ENCODE measurements at places on chromosomes 12 and 14.
A peak's percentile ranks its signal among the peaks of the same experiment; 100 is the strongest.

- DNase-seq, result no peak
Observed at GRCh38 chr14:47278233-47278842, 397.1 kb downstream of the MDGA2 start.

DNA sequence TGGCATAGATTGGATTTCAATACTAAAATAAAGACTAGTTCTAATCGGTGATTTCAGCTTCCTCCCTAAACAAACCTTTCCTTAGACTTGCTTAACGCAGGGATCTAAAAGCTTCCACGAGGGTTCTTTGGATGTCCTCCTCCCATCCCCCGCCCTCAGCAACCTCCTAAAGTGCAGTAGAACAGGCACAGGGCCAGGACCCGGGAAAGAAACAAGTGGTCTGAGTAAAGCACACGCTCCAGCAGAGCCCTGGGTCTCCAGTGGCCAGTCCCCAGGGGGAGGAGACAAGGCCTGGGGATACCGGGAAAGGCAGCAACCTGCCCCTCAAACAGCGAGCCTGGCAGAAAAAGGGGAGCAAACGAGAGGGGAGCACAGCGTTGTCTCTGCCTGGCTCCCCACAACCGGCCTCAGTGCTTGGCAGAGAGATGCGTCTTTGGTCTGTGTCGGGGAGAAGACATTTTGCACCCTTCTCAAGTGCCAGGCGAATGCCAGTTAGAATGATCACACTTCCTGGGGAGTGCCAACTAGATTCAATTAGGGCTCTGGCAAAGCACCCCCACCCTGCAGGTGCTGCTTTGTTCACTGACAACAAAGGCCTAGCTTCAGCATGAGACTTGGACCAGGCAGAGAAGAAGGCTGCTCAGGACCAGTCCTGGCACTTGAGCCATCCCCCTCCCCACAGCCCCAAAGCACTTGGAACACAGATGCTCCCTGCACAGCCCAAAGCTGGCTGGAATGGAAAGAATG is 17.1 kb upstream of the SLC6A12 start:
- no peak for DNase-seq

DNA sequence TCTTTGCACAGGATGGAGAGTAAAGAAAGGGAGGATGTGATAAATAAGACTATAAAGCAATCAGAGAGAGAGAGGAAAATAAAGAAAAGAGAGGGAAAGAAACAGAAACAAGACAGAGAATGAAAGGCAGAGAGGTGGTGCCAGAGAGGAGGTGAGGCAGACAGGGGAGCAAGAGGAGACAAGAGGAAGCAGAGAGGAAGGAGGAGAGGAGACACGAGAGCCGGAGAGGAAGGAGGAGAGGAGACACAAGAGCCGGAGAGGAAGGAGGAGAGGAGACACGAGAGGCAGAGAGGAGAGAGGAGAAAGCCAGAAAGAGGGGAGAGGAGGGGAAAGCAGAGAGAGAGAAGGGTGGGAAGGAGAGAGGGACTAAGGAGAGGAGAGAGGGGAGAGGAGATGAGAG is 125.2 kb downstream of the PAPOLA start:
- DNase-seq, result no peak

GRCh38 chr12:15525441-15525840 is 203.1 kb downstream of the PTPRO start:
- DNase-seq, result no peak

DNA sequence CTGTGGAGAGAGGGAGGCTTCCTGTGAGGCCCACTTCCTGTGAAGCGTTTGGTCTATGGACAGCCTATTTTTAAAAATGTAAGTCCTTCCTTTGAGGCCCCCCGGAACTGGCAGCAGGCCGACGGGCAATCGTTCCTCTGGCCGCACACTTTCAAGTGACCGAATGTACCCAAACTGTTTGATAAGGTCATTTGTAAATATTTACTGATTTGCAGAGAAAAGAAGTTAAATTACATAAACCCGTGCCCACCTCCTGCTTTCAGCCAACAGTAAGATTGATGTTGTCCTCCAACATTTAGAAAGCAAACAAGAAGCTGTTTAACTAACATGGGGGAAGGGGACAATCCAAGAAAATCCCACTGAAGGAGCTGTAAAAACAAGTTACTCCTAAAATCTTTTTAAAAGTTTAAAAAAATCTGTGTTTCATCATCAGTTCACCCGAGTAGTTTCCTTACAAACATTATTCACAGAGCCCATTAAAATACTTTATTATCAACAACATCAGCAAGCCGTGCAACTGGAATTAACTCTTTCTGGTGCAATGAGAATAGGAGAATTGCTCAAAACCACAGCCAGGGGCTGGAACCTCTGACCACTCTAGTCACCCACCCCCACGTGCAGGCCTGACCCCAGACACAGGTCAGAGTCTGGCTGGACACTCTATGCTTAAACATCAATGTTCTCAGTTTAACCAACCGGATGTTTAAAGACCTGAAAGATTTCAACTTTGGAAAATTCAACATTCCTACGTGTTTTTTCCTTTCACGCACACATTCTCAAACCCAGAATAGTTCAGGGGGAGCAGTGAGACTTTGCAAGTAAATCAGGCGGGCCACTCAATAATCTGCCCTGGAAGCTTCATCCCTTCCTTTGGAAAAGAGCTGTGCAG is 65.3 kb downstream of the FOXN3 start:
- no peak for DNase-seq

DNA sequence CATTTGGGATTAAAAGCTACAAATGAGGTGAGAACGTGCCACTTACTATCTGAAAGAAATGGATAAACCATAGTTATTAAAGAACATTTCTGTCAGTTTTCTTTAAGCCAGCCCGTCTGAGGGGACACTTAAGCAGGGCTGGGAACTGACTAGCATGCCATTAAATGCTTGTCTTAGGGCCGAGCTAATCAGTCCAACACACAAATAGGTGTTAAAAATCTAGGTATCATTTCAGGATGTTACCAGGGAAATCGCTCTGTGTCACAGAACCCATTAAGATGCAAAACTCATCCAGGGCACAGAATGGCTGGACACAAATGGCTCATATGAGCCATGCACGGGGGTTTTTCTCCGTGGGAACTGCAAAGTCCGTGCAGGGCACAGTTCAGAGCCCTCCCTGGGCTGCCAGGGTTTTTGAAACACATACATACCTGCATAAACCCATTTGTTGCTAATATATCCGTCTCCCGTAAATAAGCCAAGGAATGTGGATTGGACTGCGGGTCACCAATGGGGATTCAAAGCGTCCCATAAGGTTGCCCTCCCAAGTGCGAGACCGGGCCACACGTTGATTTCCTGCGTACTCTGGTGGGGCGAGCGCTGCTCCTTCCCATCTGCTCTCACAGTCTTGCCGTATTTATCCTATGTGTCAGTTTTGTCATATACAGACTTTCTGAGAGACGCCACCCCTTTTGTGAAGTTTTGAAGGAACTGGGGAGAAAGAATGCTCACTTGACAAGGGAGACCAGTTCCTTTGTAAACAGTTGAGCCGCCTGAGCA is 5.4 kb upstream of the GSC start:
- DNase-seq, result peak; percentile 22

GRCh38 chr12:10147714-10148403 is 17.9 kb upstream of the CLEC7A start:
- DNase-seq, result no peak

- no peak for DNase-seq
Observed at GRCh38 chr12:19025582-19025981, 104.0 kb upstream of the PLEKHA5 start.

- peak; percentile 41 for DNase-seq
Observed at GRCh38 chr14:36238666-36239363, 62.3 kb upstream of the PTCSC3 start.

- no peak for DNase-seq
Observed at GRCh38 chr14:104135121-104135903, 3.1 kb upstream of the KIF26A start.

DNA sequence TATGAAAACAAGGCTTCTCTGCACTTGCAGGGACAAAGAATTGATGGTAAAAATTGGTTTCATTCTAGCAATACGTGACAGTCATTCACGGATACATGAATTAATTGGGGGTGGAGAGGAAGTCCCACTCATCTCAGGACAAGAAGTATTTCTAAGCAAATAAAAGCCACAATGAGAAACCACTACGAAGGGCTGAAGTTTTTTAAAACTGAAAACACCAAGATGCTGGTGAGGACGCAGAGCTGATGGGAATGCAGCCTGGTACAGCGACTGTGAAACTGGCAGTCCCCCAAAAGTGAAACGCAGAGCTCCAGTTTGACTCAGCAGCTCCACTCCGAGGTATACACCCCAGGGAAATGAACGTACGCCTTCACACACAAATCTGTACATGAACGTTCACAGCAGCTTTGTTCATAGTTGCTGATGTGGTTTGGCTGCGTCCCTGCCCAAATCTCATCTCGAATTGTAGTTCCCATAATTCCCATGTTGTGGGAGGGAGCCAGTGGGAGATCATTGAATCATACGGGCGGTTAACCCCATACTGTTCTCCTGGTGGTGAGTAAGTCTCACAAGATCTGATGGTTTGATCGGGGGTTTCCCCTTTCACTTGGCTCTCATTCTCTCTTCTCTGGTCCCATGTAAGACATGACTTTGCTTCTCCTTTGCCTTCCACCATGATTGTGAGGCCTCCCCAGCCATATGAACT is 89.0 kb downstream of the SCARB1 start:
- DNase-seq, result peak; percentile 65

GRCh38 chr12:51869496-51869865 is 18.4 kb upstream of the ANKRD33 start:
- no peak for DNase-seq

DNA sequence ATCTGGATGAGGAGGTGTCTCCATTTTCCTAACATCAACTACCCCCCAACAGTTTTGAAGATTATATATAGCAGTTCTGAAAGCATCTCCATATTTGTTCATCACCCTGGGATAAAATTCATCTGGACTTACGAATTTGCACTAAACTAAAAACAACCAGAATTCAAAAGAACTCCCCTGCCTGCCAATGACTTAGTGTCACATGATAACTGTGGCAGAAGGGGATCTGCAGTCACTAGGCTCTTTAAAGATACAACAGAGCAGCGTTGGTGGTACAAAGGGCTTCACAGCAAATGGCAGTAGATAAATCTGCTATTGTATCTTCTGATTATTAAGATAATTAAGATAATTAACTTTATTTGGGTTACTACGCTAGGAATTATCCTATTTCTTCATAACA is 30.1 kb downstream of the GPR135 start:
- DNase-seq, result no peak

DNA sequence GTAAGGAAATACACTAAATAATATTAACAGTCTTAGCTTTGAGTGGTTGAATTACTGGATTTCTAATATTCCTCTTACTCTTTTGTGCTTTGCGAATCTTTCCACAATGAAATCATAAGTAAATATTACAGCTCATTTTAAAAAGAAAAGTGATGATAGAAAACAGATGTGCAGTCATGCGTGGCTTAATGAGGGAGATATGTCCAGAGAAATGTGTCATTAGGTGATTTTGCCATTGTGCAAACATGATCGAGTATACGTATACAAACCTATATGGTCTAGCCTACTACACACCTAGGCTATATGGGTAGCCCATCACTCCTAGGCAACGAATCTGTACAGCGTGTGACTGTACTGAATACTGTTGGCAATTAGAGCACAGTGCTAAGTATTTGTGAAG is 59.3 kb downstream of the SLC15A5 start:
- DNase-seq, result no peak

GRCh38 chr12:24081092-24081529 is 131.6 kb upstream of the SOX5 start:
- DNase-seq, result no peak

- DNase-seq, result no peak
Observed at GRCh38 chr14:100289916-100290606, 16.2 kb downstream of the SLC25A29 start.

GRCh38 chr12:94100990-94101737 is 47.2 kb upstream of the PLXNC1 start:
- peak; percentile 74 for DNase-seq

GRCh38 chr12:124588751-124589267 is 21.4 kb upstream of the NCOR2 start:
- DNase-seq, result peak; percentile 60

- DNase-seq, result peak; percentile 86
Observed at GRCh38 chr14:92397150-92397952, 74.4 kb downstream of the SLC24A4 start.

GRCh38 chr14:92726135-92726932 is 22.1 kb downstream of the LGMN start:
- DNase-seq, result peak; percentile 91

DNA sequence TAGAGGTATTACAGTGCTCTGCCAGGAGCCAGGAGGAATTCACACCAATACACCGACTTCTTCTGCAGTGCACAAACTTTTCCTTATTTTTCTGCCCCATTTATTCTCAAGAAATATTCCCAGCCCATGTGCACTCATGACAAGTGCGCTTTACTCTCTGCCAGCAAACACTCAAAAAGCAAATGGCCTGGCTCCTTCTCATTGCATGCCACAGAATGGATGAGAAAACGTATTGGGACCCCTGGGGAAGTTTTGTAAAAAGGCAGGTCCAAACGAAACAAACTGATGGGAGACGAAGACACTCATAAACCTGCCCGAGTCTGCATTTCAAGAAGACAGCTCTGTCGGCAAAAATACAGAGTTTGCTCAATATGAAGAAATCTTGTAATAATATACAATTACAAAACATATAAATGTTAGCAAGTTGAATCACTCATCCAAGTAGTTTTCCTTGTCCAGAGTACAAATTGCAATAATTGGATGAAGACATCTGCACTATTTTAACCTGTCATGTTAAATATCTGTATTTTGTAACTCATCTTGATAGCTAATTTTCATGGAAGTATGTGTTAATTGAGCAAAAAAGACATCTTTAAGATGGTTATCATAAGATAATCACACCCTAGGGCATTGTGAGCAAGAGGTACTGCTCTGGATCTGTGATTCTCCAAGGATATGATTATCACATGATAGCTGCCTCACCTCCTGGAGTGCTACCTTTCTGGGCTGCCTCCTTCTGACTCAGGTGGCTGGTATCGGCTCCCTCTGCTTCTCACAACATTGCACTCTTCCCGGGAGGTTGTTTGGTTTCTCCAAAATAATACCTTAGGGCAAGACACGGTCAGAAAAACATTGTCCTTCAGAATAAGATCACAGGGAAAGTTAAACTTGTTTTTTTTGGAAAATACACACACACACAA is 260.8 kb upstream of the G2E3 start:
- no peak for DNase-seq

GRCh38 chr14:58740379-58740935 is 102.7 kb downstream of the DACT1 start:
- no peak for DNase-seq

GRCh38 chr14:104590240-104590965 is 10.8 kb downstream of the C14orf180 start:
- DNase-seq, result no peak

DNA sequence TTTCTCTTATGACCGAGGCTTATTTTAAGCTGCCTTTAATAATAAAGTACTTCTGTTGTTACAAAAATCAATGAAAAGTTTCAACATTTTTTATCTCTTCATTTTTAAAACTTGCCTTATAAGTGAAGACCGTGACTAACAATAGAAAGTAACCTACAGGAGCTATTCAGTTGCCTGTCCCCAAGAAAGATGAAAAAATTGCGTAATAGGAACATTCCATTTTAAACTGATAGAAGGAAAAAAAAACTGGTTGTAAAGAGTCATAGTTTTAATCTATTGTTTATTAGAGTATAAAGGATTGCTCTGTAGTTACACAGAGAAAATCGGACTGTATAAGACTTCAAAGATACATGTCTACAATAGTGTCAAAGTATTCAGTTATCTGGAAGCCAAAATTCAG is 83.3 kb downstream of the DAAM1 start:
- DNase-seq, result peak; percentile 43

- no peak for DNase-seq
Observed at GRCh38 chr12:5242440-5242839, 189.5 kb upstream of the NTF3 start.

- DNase-seq, result no peak
Observed at GRCh38 chr12:18676996-18677588, 60.7 kb downstream of the PLCZ1 start.

All from EL (cell line).